ENCODE measurements at places on chromosomes 16 and 17.
A peak's percentile ranks its signal among the peaks of the same experiment; 100 is the strongest.

DNA sequence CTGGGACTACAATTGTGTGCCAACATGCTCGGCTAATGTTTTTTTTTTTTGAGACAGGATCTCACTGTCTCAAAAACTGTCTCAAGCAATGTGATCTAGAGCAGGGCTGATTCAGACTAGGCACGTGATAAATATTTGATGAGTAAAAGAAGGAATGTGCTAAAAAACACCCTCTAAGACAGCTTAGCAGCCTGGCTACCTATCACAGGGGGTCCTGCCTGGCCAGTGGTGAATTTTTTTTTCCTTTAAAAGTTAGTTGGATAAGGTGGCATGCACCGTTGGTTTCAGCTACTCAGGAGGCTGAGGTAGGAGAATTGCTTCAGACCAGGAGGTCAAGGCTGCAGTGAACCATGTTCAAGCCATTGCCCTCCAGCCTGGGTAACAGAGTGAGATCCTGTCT is 14.8 kb upstream of the GPATCH8 start:
- no peak for DNase-seq

GRCh38 chr17:68205808-68206720 is 41.8 kb upstream of the AMZ2 start:
- peak; percentile 45 for DNase-seq

GRCh38 chr17:27456681-27457359 is 572 bp downstream of the KSR1 start:
- no peak for DNase-seq

- DNase-seq, result no peak
Measured at GRCh38 chr17:54813896-54814295, 86.8 kb upstream of the TOM1L1 start.

DNA sequence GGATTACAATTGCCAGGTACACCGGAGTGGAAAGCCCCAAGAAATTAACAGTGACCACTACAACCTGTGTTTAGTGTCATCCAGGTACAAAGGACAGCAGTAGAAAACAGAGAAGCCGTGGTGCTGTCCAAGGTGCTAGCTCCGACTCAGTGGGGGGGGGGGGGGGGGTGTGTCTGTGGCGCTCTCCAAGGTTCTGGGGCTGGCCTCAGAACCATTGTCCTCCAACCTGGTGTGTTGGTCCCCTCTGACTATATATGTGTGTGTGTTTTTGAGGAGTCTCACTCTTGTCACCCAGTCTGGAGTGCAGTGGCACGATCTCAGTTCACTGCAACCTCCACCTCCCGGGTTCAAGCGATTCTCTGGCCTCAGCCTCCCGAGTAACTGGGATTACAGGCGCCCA is 5.8 kb upstream of the ZNF23 start:
- peak; percentile 20 for DNase-seq

GRCh38 chr16:11735787-11736186 is 6.9 kb downstream of the TXNDC11 start:
- DNase-seq, result no peak

DNA sequence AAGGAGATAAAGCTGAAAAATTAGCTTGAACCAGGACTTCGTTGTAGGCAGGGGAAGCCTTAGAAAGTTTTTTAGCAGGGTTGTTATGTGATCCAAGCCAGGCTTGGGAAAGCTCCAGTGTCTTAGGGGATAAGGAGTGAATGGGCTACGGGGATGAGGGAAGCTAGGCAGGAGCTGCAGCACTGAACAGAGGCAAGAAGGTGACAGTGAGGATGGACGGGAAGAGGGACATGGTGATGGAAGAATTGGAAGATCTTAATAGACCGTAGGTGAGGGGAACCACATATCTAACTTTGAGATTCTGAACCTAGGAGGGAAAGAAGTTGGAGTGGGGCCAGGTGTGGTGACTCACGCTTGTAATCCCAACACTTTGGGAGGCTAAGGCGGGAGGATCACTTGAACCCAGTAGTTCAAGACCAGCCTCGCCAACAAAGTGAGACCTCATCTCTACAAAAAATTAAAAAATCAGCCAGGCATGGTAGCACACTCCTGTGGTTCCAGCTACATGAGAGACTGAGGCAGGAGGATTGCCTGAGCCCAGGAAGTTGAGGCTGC is 3.2 kb downstream of the RHBDL3 start:
- no peak for DNase-seq

- DNase-seq, result no peak
Measured at GRCh38 chr17:18370761-18371160, 6.8 kb upstream of the EVPLL start.

DNA sequence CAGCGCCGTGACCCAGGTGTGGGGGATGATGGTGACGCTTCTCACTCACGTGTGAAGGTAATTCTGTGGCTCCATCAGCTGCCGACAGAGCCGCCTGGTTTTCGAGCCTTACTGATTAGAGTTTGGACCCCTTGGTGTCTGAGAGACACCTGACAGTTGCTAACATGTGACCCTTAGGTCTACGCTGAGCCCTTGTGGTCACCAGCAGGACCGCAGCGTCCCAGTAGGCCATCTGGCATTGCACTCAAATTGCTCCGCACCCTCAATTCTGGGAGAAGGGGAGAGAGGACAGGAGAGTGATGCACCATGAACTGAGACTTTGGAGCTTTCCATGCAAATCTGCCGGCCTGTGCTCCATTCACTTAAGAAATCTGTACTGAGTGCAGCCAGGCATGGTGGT is 2.5 kb downstream of the FLYWCH1 start:
- DNase-seq, result no peak

- no peak for DNase-seq
Measured at GRCh38 chr17:56130026-56130425, 23.2 kb upstream of the ANKFN1 start.

GRCh38 chr17:48247038-48247437 is 139.5 kb downstream of the SNX11 start:
- no peak for DNase-seq

GRCh38 chr16:54886078-54886477 is 44.6 kb upstream of the IRX5 start:
- DNase-seq, result no peak

- DNase-seq, result no peak
Measured at GRCh38 chr16:57062329-57062728, 30.1 kb upstream of the CPNE2 start.

DNA sequence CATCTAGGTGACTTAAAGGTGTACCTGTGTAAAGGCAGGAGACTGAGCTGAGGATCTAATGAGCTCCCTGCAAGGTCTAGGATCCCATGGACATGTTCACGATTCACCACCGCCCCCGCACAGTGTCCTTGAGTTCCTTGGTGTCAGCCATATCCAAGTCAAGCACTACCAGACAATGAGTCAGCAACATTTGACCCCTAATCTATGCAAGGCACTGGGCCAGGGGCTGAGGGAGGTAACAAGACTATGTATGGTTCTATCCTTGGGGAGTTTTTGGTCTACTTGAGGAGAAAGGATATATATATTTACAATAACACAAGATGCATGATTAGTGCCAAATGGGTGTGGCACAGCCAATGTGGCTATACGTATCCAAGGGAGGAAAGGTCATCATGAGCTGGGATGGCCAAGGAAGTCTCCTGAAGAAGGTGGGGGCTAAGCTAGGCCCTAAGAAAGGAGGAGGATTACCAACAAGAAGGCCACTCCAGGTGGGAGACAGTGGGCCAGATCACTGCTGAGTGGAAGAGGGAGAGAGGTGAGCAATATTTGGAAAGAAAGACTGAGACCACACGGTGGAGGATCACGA is 35.0 kb downstream of the ITGB3 start:
- DNase-seq, result no peak

- DNase-seq, result no peak
Measured at GRCh38 chr17:79664930-79665737, 54.3 kb upstream of the RBFOX3 start.

- DNase-seq, result no peak
Measured at GRCh38 chr16:31397096-31397660, 4.0 kb downstream of the ITGAD start.

GRCh38 chr17:2691069-2691871 is 20.3 kb downstream of the CLUH start:
- no peak for DNase-seq

GRCh38 chr16:47213761-47214440 is 70.2 kb upstream of the NETO2 start:
- DNase-seq, result no peak

GRCh38 chr16:19639986-19640421 is 78.0 kb downstream of the KNOP1 start:
- DNase-seq, result peak; percentile 2

- DNase-seq, result no peak
Measured at GRCh38 chr16:48450367-48450766, 65.2 kb upstream of the SIAH1 start.

DNA sequence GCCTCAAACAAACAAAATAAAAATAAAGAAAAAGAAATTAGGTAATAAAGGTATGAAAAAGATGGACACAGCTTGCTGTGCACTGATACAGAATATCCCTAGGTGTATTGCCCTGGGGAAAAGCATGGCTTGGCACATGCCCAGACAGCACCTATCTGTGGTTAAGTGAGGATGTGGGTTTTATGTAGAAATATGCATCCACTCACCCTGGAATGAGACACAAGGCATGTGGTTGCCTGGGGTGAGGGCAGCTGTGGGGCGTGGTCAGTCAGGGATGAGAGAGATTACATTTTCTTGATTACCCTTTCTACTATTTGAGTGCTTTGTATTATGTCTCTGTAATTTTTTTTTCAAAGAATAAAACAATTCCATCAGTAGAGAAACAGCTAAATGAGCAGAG is 6.9 kb downstream of the PLLP start:
- peak; percentile 49 for DNase-seq

GRCh38 chr16:1193143-1193824 is 31.8 kb downstream of the TPSG1 start:
- no peak for DNase-seq

DNA sequence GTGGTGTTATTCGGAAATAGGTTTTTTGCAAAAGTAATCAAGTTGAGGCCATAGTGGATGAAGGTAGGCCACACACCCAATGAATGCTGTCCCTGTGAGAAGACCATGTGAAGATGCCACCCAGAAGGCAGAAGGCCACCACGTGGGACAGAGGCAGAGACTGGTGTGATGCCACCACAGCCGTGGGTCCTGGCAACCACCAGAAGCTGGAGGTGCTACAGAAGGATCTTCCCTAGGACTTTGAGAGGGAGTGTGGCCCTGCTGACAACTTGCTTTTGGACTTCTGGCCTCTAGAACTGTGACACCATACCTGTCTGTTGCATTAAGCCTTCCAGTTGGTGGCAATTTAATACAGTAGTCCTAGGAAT is 49.3 kb downstream of the RMI2 start:
- no peak for DNase-seq

DNA sequence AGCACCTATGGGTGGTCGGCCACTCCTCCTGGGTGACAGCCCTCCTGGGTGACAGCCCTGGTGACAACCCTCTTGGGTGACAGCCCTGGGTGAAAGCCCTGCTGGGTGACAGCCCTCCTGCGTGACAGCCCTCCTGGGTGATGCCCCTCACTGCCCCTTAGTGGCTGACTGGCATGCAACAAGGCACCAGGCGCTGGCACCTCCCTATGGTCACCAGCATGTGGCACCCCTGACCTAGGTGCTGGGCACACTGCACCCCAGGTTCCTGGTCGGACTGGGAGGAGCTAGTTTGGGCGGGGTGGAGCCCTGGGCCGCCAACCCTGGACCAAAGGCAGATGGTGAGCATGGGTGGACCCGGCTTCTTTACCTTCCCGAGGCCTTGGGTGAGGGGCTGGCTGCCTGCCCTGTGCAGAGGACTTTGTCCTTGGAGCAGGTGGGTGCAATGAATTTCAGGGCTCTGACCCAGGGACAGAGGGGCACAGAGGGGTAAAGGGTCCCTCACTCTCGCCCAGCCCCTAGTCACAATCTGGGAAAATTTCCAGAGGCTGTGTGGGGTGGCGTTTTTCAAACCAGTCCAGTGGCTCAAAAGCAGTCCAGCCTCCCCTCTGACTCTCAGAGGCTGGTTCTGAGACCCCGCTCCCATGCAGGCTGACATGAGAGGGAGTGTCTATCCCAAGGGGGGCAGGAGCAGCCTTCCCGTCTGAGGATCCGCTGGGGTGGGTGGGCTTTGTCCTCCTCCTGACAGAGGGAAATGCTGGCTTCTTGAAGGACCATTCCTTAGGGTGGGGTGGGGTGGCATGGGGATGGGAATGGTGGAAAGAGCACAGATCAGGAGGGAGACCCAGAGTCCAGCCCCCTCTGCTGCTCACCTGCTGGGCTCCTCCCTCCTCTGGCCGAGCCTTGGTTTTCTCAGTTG is 25.9 kb upstream of the TNFRSF13B start:
- no peak for DNase-seq

- DNase-seq, result no peak
Measured at GRCh38 chr16:66958857-66959703, 2.0 kb upstream of the CES3 start.

- no peak for DNase-seq
Measured at GRCh38 chr17:65535777-65536572, 25.5 kb downstream of the AXIN2 start.

DNA sequence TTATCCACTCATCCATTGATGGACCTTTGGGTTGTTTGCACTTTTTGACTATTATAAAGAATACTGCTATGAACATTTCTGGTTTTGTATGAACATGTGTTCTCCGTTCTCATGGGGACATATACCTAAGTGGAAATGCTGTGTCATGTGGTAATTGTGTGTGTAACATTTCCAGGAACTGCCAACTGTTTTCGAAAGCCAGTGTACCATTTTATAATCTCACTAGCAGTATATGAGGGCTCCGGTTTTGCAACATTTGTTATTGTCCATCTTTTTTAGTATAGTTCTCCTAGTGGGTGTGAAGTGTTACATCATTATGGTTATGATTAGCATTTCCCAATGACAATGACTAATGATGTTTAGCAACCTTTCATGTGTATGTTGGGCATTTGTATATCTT is 5.1 kb upstream of the TRIM25 start:
- no peak for DNase-seq

DNA sequence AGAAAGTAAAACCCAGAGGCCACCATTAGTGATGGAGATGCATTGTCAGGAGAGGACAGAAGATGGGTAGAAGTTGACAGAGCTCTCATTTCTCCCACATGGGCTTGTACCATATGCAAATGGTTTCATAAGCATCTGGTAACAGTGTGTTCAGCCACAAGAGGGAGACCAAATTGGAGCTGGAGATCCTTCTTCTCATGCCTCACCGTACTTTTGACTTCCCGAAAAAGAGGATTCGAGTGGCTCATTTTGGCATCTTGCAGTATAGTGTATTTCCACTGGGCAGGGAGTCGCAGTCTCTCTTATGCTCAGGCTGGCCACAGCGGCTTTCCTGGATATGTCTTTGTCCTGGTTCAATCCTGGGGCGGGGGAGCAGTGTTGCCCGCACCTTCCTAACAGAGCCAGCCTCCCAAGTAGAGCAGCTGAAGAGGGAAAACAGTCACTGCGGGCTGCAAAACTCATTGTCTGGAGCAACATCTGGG is 23.8 kb downstream of the TBC1D3B start:
- DNase-seq, result no peak

GRCh38 chr16:56852401-56852730 is 12.6 kb upstream of the SLC12A3 start:
- DNase-seq, result no peak

DNA sequence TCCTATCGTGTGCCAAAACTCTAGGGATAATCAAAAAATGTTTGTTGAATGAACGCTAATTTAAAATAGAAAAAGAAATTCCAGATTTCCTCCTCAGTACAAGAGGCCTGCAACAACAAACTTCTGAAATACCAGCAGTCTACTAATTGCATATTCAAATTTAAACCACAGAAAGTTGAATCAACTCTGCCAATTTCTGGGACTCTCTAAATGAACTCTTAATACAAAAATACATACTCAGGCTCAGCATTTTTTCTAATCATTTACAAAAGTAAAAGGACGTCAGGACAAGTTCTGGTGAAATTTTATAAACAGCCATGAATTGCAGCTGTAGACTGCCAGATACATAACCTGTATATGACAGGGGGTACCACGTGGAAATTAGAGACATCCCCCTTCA is 49.0 kb downstream of the KANSL1 start:
- DNase-seq, result no peak

- no peak for DNase-seq
Measured at GRCh38 chr17:61097781-61098180, 301.9 kb upstream of the TBX2 start.
